Hepatocyte (in vitro differentiated cells): ENCODE measurements at places on chromosomes 1 and 21. TPM values are rescaled to one million over a fixed set of nuclear protein-coding genes. Genes with fewer than 3 reads are reported as not detected.

DNA sequence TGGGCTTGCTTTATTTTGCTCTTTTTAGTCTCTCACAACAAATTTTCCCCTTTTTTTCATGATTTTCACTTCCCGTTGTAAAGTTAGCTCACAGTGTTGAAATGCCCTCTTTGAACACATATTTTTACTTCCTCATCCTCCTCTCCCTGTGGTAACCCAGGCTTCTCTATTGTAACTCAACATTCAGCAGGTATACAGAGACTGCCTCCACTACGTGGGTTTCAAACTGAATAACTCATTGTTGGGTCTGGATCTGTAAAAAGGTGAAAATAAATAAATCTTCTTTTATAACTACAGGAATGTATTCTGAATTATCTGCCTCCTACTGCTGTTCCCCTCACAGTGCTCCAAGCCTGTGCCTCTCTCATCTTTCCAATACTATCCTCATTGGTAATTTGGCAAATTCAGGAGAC lies 166.4 kb downstream of the RUNX1 start:
- no peak for DNase-seq

GRCh38 chr1:119893238-119893791 lies 3.0 kb downstream of the ADAM30 start:
- no peak for DNase-seq

OR2L13 gene
- total RNA-seq, result not detected in 2 replicates

LCE2A gene
- total RNA-seq, result not detected in 2 replicates

OXCT2 gene
- 0.60 and 1.8 TPM in 2 replicates for total RNA-seq

GRCh38 chr1:52665006-52665941 lies 32.3 kb downstream of the SHISAL2A start:
- peak; percentile 71 for DNase-seq

OR2L3 gene
- not detected in 2 replicates for total RNA-seq

LCE3E gene
- not detected in 2 replicates for total RNA-seq

DNA sequence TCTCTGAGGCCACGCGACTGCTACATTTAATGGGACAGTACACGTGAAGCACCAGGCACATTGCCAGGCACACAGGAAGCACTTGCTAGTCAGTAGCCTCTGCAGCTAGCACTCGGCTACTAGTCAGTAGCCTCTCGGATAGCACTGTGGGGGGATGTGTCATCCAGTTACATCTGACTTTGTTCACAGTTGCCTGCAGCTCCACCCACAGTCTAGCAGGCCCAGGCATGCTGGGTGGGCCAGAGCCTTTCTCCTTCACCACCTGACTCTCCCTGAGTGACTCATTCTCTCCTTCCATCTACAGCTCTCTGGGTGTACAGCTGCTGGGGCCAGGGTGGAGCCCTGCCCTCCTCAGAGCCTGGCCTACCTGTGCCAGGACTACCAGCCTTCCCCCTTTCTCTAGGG lies 51.5 kb downstream of the PTPRF start:
- peak; percentile 91 for DNase-seq

DNA sequence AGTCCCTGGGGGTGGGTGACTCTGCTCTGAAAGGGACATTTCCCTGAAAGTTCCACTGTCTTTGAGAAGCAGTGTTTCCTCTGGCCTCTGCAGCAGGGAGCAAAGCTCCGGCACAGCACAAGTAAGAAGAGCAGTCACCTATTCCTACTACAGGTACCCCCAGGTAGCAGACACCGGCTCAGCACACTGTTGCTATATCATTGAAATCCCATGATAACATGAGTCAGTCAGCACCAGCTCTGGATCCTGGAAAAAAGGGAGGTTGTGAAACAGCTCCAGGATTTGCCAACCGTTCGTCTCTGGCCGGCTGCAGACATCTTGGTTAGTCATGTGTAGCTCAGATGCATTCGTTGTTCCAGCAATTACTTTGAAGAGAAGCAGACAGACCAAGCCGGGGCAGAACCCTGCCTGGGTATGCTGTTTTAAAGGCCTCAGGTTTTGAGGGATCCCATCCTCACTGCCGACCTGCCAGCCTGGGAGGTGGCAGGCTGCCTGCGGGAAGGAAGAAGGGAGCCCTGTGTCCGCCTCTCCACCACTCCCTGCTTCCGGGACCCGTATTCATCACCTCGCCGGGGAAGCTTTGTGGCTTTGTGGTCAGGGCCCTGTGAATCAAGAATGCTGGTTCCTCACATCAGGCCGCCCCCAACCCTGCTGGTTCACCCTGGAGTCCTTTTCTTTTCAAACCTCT lies 139.2 kb downstream of the CLIC6 start:
- DNase-seq, result peak; percentile 72

GRCh38 chr1:117051224-117052064 lies 8.7 kb upstream of the TTF2 start:
- DNase-seq, result no peak

- DNase-seq, result no peak
Measured at GRCh38 chr1:26079178-26079563, 11.7 kb upstream of the TRIM63 start.

GRCh38 chr1:156419854-156420204 lies 50.8 kb downstream of the RHBG start:
- DNase-seq, result no peak

LSM10 gene
- 9.4 and 10.4 TPM in 2 replicates for total RNA-seq

GUCA2B gene
- total RNA-seq, result 6.5 TPM in 1 of 2 replicates, not detected in the other
